ENCODE measurements at places on chromosomes 7 and 10.

- no peak for DNase-seq
Observed at GRCh38 chr7:40808378-40808942, 673.7 kb downstream of the SUGCT start.

DNA sequence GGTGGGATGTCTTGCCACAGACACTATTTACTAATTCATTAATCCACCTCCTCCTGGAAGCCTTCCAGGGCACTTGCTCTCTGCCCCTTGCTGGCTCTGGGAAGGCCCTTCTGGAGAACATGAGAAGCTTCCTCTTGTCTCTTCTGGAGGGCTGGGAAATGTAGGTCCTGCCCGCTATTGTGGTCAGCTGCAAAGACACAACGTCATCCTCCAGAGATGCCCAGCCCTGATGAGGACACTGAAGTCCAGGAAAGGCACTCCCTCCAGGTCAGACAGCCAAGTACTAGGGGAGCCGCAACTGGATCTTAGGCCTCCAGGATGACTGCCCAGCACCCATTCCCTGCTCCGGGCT lies 9.6 kb upstream of the TACR2 start:
- no peak for DNase-seq

- no peak for DNase-seq
Observed at GRCh38 chr10:127755753-127756152, 18.8 kb downstream of the FOXI2 start.

DNA sequence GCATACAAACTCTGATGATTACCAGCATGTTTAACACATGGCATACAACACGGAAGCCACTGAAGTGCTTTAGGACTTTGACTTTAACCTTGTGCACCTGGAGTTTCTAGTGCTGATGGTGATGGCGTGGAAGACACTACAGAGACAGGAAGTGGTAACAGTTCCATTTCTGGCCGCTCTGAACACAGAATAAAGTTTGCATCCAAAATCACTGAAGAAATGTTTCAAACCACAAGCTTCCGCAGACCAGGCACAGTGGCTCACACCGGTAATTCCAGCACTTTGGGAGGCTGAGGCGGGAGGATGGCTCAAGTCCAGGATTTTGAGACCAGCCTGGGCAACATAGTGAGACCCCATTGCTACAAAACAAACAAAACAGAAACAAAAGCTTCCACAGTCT lies 40.3 kb upstream of the TNPO3 start:
- no peak for DNase-seq

DNA sequence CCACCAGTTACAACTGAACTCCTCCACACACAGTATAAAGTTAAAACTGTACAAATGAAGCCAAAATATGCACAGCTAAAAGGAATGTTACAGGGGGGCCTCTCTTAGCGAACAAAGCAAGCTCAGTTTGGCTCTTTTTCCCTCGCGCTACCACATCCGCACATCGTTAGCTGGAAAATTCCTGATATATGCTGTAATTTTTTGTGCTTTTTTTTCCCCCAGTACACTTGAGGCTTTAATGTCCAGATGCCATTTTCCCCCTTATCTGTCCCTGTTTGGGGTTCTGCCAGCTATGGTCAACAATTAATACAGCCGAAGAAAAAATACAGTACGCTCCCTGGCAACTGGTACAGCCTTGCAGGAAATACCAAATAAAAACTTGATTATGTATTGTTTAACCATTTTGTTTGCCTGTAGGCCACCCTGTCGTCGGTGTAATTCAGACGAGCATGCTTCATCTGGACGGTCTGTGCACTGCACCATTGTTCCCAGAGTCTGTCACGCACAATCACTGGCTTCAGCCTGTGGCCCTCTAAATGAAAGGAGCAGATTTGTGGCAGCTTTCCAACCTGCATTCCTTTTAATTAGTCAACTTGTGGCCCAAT lies 108.1 kb upstream of the FAM133B start:
- DNase-seq = no peak

Data from GF-D8 (cell line).